ENCODE measurements at places on chromosomes 16 and 17. TPM values are rescaled to one million over a fixed set of nuclear protein-coding genes. Genes with fewer than 3 reads are reported as not detected.

Gene SPATA22
- not detected for polyA plus RNA-seq

Gene FOXJ1
- 1.2 TPM for polyA plus RNA-seq

DNA sequence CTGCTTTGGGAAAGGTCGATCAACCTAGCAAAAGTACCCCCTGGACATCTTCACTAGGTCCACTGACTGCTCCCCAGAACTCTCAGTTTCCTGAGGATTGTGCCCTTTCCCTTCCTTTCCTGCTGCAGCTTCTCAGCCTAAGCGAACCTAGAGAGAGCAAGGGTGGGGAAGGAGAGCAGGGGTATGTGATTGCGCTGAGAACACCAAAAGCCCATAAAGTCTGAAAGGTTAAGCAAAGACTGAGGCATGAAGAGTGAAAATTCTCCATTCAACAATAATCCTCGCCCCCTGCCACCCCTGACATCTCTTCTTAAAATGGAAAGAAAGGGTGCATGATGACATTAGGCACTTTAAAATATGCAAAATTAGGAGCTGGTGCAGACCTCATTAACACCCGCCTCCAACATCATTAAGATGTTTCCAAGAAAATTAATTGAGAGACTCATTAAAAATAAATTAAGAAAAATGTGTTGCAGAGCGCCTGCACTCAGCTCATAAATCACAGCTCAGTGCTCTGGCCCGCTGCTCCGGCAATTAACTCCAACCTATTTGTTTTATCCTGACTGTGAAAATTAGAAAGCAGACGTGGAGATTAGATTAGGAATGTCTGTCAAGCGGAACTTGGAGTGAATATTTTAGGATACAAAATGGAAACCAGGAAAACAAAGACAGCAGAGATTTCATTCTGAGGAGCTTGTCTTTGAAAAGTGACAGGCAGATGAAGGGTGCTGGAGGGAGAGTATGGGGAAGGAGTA, 49.1 kb upstream of the PMFBP1 start:
- no peak overlapping the region for H3K4me3 ChIP-seq
- H3K27ac ChIP-seq, result no peak overlapping the region
- no peak for DNase-seq
- no peaks in the 10 kb centered on the region for H3K27me3 ChIP-seq
- H3K4me1 ChIP-seq, result peaks cover 16% of the 10 kb centered on the region
- H3K36me3 ChIP-seq, result no peaks in the 10 kb centered on the region

DNA sequence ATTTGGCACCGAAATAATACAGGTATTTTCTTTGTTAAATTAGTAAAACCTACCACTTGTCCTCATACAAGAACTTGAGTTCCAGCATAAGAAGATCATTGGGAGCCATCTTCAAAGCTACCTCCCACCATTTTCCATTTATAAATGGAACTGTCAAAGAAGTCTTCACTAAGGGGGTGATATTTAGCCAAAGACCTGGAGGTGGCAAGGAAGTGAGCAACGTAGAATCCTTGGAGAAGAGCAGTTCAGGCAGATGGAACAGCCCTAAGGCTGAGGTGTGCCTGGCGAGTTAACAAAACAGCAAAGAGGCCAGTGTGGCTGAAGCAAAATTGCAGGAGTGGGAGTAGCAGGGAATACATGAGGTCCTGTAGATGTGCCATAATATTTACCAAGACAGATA, 1.8 kb downstream of the KCNJ16 start:
- no peak for DNase-seq
- no peaks in the 10 kb centered on the region for H3K36me3 ChIP-seq
- H3K4me1 ChIP-seq, result peaks cover 11% of the 10 kb centered on the region

Gene GINS2
- polyA plus RNA-seq, result 10.2 TPM

Gene MCRIP2
- polyA plus RNA-seq, result 43.3 TPM

- no peaks in the 10 kb centered on the region for H3K4me1 ChIP-seq
- no peak overlapping the region for H3K27ac ChIP-seq
- H3K36me3 ChIP-seq, result no peaks in the 10 kb centered on the region
- no peaks in the 10 kb centered on the region for H3K27me3 ChIP-seq
- H3K4me3 ChIP-seq, result no peak overlapping the region
- DNase-seq, result no peak
Observed at GRCh38 chr16:66491716-66492064, 58.2 kb downstream of the TK2 start.

Gene SHISA6
- polyA plus RNA-seq, result 0.24 TPM

GRCh38 chr17:6261466-6261865, 173.5 kb downstream of the AIPL1 start:
- H3K36me3 ChIP-seq, result no peaks in the 10 kb centered on the region
- DNase-seq, result no peak
- H3K27me3 ChIP-seq, result peaks cover 2% of the 10 kb centered on the region

DNA sequence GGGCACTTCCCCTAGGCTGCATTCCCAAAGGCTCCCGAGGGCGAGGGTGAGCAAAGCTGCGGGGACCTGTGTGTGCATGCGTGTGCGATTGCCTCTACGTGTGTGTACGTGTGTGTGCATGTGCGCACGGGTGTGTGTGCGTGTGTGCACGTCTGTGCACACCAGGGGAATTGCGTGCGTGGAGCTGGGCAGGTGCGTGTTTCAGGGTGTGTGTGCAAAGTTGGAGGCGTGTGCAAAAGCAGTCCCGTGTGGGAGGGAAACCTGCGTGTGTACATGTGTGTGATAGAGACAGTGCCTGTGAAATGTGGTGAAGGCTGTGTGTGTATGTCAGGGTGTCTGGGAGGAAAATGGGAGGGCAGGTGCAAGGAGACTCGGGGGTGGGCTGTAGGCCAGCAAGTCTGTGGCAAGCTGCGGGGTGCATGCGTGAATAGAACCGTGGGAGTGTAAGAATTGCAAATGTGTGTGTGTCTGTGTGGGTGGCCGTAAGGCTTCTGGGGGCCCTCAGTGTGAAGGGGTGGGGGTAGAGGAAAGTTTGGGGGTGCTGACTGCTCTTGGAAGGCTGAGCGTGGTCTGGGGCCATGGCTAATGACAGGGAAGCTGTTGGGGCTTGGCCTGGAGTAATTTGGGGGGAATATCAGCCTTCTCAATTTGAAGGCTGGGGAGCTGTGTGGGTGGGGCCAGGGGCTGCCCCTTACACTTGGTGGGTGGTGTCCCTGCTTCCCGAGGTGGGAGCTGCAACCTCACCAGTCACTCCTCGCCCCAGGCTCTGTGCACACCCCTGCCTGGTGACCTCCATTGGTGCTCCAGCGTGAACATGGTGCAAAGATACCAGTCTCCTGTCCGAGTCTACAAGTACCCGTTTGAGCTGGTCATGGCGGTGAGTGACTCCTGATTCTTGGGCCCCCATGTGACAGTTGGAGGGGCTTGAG, 644 bp downstream of the SEC14L5 start:
- no peak overlapping the region for H3K27ac ChIP-seq
- no peak for DNase-seq
- H3K36me3 ChIP-seq, result no peaks in the 10 kb centered on the region

GRCh38 chr17:44002141-44002848, 2.1 kb upstream of the NAGS start:
- H3K27me3 ChIP-seq, result peaks cover 23% of the 10 kb centered on the region
- peaks cover 2% of the 10 kb centered on the region for H3K36me3 ChIP-seq
- DNase-seq, result no peak
- peaks cover 26% of the 10 kb centered on the region for H3K4me1 ChIP-seq

Gene DUXB
- not detected for polyA plus RNA-seq

Gene PRPSAP2
- 49.5 TPM for polyA plus RNA-seq

- H3K4me1 ChIP-seq, result peaks cover 45% of the 10 kb centered on the region
- H3K4me3 ChIP-seq, result peak overlapping the region; percentile 41
- no peaks in the 10 kb centered on the region for H3K27me3 ChIP-seq
- no peak overlapping the region for H3K27ac ChIP-seq
Observed at GRCh38 chr17:16492613-16493530, 879 bp upstream of the LRRC75A start.

Gene MILR1
- polyA plus RNA-seq, result 6.2 TPM

Gene WNT9B
- not detected for polyA plus RNA-seq

Gene GID4
- 9.9 TPM for polyA plus RNA-seq
